ENCODE measurements at places on chromosomes 2 and 18.

GRCh38 chr2:172647439-172647838 is 88.2 kb upstream of the RAPGEF4 start:
- no peak for DNase-seq

DNA sequence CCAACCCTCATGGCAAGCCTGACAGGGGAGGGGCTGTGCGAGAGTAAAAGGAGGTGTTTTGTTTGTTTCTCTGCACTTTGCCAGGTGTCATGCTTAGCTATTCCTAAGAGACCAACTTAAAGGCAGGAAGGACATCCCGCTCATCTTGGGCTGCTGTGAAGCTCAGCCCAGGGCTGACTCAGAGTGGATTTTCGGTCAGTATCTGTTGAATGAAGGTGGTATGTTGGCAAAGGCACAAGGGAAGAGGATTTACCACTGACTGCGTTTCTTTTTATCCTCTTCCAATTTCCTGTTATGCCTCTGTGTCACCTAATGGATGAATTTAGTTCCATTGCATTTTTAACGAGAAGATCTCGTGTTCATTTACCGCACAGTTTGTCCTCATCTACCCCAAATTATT is 18.9 kb downstream of the TRPM8 start:
- no peak for DNase-seq

- no peak for DNase-seq
Measured at GRCh38 chr18:34730774-34731173, 20.7 kb downstream of the DTNA start.

DNA sequence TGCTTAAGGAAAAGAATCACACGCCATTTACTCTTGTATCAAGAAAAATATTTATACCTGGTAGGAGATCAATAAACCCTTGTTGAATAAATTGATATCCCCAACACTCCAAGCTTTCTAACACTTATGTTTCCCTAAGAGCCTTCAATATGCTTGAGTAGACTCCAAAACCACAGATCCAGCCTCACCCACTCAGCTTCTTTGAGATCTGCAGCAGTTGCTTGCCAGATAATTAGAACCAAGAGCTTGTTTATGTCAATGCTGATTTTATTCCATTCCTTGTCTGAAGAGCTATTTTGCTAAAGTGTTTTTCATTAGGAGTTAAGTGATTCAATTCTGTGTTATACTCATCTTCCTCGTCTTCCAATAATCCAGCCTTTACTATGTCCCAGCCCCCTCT is 26.3 kb upstream of the CRIM1 start:
- no peak for DNase-seq
